ENCODE measurements at places on chromosomes 3 and 15.

- ATAC-seq: no peak
These were observed 361.7 kb downstream of the SLC9A9 start for GRCh38 chr3:143486611-143487010.

DNA sequence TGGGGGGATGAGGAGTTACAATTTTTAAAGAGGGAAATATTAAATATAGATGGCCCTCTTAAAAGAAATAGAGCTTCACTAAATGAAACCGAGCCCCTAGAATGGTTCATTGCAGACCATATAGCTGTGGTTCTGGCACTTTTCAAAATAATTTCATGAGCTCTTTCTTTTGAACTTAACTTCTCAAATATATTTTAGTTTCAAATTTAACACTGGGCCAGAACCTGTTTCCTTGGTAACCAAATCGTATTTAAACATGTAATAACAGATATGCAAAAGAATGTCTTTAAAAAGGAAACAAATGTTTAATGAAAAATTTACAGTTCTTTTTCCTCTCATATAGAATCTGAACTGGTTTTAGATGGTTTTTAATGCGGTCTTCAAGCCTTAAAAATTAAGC, 20.1 kb downstream of the ZBTB38 start:
- no peak for ATAC-seq

DNA sequence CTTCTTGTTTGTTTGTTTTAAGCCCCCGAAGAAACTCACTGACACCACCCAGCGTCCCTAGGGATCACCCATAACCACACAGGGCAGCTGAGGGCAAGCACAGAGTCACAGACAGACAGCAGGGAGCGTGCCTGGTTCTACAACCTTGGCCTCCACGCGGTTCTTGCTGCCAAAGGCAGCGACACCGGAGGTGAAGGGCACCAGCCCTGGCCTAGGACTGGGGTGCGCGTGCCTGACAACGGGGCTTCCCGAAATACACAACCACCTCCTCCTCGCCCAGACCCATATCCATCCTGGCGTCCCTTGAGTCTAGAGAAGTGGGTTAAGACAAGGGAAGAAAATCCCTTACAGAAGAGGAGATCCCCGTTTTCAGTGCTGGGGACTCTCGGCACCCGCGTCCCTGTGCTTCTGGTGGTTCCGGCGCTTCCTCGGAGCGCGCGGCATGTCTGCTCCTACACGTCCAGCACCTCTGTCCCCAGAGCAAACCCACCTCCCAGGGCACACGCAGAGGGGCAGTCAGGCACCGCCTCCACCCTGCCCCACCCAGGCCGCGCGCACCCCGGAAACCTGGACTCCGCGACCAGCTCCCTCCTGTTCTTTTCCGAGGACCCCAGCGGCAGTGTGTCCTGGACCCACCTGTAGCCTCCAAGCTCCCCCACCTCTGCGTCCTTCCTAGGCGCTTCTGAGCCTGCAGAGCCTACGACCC, 911 bp downstream of the RFTN1 start:
- ATAC-seq: peak; percentile 69

DNA sequence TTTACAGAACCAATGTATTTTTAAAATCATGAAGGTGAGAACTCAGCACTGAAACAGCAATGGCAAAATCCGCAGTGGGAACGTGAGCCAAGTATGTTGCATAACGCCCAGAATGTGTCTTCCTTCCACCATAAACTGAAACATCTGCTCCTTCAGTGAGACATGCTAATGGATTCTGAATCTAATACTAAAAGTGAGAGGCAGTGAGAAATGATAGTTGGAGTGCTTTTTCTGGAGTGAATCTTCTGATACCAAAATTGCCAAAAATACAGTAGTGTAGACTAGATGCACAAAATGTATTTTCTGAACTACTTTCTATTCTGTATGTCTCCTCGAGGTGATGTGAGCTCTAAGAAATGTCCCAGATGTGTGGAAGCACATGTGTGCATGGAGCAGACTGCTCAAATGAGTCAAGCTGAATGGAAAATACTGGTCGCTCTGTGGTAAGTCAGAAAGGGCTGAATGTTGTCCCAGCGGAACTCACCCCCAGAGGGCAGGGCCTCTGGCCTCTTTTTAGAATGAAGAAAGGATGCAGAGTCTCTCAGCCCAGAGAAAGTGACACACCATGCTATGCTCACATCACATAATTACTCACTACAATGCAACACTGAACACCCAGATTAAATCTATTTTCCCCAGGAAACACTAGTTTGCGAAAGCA, 73.0 kb downstream of the ATP10A start:
- no peak for ATAC-seq

- no peak for ATAC-seq
These were observed 157.3 kb downstream of the ADAMTS9 start for GRCh38 chr3:64530434-64531049.

DNA sequence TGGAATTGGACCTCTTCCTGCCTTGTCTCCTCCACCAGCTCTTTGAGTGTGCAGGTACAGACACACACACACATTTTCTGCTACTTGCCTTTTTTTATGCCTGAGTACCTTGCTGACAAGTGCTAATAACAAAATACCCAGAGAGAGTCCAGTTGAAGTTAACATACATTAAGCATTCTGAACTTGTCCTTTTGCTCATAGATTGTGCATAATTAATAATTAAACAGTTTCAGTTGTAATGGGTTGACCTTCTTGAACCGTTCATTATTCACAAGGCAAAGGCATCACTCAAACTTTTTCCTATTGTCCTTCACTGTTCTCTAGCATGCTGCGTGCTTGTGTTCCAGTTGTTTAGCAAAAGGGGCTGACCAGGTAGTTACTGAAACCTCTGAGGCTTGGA, 59.6 kb upstream of the SKOR1 start:
- ATAC-seq: no peak

Data from stimulated activated memory B cell treated with anti-CD40 and anti-IgM and Interleukin-4, amounts not matched to agents 10 μg/mL and 1 μg/mL and 100 μg/mL, for 72 hours (primary cell).